ENCODE measurements at places on chromosomes 16 and 17.

DNA sequence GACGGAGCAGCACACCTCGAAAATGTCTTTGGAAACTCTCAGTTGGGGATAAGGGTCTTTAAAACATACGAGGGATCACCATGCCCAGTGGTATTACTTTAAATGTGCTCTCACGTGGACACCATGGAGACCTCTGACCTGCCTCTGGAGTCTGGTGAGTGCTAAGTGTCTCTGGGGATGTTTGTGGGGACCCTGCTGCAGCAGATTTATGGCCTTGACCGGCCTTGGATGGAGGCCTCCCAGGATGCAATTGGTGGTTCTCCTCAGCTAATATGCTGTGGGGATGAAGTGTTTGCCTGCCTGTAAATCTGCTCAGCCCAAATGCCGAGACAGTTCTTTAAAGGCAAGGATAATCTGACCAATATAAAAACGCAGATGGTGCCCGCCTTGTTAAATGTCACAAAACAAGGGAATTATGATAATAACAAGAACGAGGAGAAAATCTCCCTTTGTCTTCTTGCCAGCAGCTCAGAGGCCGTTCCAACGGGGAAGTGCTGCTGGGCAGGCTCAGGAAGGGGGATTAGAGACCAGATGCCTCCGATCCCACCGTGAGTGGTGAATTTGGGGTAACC is 154.4 kb downstream of the ABCC12 start:
- no peak for DNase-seq

DNA sequence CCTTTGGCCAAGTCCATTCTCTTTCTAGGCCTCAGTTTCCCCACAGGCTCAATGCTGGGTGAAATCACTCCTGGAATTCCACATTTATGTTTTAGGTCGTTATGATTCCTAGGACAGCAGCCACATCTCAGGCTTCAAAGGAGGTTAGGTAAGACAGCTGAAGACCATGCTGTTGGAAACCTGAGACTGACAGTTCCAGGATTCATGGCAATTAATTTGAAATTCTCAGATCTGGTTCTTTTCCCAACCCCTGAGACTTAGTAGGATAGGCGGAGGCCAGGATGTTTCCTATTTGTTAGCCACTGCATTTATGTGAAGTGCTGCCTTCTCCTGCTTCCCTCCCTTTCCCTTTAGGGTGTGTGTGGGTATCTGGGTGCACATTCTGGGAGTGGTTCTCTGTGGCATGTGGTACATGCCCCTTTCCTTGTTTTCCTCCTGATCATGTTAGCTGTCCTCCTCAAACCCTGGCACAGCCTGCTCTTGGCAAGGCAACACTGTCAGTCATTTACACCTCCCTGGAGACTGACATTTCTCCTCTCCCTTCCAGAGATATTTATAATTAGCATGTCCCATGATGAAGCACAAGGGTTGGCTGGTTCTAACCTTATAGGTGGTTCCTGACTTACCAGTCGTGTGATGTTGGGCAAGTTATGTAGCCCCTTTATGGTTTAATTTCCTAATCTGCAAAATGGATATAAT is 91.4 kb upstream of the SALL1 start:
- DNase-seq: no peak

DNA sequence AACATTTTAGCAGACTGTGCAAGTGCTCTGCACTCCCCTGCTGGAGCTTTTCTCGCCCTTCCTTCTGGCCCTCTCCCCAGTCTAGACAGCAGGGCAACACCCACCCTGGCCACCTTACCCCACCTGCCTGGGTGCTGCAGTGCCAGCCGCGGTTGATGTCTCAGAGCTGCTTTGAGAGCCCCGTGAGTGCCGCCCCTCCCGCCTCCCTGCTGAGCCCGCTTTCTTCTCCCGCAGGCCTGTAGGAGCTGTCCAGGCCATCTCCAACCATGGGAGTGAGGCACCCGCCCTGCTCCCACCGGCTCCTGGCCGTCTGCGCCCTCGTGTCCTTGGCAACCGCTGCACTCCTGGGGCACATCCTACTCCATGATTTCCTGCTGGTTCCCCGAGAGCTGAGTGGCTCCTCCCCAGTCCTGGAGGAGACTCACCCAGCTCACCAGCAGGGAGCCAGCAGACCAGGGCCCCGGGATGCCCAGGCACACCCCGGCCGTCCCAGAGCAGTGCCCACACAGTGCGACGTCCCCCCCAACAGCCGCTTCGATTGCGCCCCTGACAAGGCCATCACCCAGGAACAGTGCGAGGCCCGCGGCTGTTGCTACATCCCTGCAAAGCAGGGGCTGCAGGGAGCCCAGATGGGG is 3.1 kb downstream of the GAA start:
- no peak for DNase-seq

GRCh38 chr17:3482852-3483251 is 7.1 kb downstream of the ASPA start:
- DNase-seq: no peak

GRCh38 chr16:74740795-74741304 is 33.8 kb downstream of the FA2H start:
- DNase-seq: no peak

DNA sequence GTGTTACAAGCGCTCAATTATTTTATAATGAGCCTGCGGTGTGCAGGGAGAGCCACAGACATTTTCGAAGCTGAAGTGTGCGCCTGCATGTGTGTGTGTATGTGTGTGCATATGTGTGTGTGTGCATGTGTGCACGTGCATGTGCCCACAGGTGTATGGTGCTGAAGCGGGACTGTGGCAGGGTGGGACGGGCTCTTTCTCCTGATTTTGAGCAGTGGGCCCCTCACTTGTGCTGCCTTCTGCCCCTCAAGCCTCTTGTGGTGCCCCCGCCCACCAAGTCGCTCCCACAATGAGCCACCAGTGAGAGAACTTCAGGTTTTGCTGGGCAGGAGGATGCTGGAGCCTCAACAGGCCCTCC is 16.7 kb upstream of the KCNJ12 start:
- DNase-seq: no peak

GRCh38 chr16:27703545-27703944 is 153.6 kb downstream of the KATNIP start:
- peak; percentile 19 for DNase-seq

GRCh38 chr16:89410794-89411309 is 79.5 kb downstream of the ANKRD11 start:
- peak; percentile 89 for DNase-seq

- DNase-seq: no peak
These were observed 762 bp downstream of the PYCARD start for GRCh38 chr16:31201582-31202413.

DNA sequence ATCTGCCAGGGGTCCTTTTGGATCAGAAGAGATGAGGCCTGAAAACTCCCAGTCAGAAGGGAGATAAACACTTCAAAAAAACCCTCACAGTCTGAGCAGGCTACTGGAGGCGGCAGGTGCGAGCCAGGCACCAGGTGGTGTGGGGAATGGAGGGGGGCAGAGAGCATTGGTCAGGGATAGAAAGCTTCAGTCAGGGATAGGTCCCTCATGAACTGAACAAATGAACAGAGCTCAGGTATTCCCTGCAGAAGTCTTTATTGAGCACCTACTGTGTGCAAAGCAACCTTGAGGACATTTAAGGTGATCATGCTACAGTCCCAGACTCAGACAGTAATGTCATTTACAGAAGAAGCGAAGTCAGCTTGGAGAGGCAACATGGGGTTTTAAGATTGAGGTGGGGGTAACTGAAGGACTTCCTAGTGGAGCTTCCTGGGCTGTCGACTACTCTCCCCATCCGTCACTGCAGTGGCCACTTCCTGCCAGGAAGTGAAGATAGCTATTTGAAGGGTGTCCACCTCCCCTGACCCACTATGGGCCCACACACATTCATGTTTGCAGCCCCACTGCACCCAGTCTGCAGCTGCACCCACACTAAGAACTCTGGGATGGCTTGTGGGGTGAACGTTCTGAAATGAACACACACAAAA is 3.2 kb downstream of the KIFC3 start:
- DNase-seq: no peak

DNA sequence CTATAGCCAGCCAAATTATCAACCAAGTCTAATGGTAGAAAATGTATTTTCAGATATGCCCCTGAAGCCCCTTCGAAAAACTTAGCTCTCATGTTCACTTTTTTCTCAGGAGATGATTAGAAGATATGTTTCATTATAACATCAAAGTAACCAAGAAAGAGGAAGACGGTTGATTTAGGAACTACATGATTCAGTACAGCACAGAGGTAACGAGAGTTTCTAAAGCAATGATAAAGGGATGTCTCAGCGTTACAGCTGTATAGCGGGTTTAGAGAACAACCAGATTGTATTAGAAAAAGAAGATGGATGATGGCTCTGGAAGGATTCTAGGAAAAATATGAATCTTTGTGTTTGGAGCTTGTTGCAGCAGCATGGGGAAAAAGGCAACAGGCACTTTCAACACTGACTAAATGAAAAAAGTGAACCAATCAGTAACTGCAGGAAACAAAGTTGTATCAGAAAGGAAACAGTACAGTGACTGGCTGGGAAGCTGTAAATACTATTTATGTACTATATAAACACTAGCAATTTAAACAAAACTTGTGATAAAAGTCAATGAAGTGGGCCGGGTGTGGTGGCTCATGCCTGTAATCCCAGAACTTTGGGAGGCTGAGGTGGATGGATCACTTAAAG is 21.5 kb downstream of the MBTD1 start:
- no peak for DNase-seq

GRCh38 chr17:3030096-3030495 is 33.3 kb downstream of the OR1D5 start:
- peak; percentile 86 for DNase-seq

- DNase-seq: no peak
These were observed 19.0 kb downstream of the AXIN1 start for GRCh38 chr16:333406-334094.

- no peak for DNase-seq
These were observed 125.2 kb upstream of the EEF2KMT start for GRCh38 chr16:5222761-5223160.

GRCh38 chr16:50202926-50203624 is 50.0 kb downstream of the TENT4B start:
- peak; percentile 95 for DNase-seq

- peak; percentile 92 for DNase-seq
These were observed 120.9 kb downstream of the METRNL start for GRCh38 chr17:83200231-83200699.

DNA sequence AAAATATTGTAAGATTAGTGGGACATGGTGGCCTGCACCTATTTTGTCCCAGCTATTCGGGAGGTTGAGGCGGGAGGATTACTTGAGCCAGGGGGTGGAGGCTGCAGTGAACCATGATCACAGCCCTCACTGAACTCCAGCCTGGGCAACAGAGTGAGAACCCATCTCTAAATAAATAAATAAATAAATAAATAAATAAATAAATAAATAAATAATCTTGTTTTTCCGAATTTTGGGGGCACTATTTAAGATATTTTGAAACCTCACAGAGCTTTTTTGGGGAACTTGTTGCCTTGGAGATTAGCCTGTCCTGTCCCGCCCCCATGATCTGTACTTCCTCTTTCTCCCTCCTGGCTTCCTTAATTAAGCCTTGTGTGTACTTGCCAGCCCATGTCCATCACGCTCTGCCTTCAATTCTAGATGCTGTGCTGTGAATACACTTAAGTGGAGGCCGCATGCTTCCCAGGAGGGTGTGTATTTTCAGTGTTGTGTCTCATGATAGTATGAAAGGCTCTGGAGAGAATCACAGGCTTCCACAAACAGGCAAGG is 4.4 kb downstream of the LGALS9 start:
- DNase-seq: no peak

GRCh38 chr16:73289232-73289631 is 241.3 kb upstream of the ZFHX3 start:
- no peak for DNase-seq

DNA sequence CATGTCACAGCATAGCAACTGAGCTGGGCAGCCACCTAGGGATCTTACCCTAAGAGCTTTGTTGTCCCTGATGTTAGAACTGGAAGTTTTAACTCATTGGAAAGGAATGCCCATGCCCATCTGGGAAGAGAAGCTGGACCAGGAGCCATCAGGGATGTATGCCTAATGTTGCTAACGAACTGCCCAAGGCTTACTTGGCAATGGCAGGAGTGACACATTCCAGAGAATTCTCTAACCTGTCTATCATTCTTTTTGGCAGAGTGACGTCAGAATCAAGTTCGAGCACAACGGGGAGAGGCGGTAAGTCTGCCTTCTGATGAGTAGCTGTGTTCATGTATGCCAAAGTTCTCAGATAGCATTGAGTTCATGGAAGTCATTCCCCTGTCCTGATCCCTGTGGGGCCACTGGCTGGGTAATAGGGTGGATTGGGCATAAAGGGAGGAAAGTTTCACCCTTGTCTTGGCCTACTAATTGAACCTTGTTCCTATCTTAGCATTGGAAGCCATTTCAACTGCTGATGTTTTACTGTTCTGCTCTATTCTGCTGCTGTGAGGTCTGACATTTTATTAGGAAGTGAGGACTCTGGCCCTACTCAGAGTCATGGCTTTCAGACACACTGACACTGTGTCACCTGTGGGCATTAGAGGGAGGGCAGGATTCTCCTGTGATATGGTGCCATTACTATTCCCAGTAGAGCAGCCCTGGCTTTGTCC is 23.7 kb downstream of the MAP3K3 start:
- no peak for DNase-seq

DNA sequence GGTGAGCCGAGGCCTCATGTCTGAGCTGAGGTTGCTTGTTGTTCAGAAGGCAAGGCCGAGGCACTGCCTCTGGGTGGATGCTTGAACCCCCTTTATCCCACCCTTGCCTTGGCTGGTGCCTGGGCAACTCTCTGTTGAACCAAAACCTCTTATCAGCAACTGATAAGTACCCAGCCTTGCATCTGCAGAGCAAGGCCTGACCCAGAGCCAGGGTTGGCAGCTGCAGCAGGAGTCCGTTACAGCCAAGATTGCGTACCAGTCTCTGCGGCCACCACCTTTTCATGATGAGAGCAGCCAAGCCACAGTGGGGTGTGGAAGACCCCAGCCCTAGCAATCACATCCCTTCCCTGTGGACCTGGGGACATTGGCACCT is 118.3 kb downstream of the RAB11FIP4 start:
- DNase-seq: no peak

DNA sequence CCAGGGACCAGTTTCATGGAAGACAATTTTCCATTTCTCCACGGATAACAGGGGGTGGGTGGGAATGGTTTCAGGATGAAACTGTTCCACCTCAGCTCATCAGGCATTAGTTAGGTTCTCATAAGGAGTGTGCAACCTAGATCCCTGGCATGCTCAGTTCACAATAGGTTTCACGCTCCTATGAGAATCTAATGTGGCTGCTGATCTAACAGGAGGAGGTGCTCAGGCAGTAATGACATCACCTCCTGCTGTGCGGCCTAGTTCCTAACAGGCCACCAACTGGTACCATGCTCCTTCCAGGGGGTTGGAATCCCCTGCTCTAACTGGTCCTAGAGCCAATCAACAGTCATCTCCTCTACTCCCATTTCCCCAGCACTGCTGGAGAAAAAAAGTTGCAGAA is 19.9 kb downstream of the TEX14 start:
- no peak for DNase-seq
